ENCODE measurements at places on chromosomes 11 and 22.

DNA sequence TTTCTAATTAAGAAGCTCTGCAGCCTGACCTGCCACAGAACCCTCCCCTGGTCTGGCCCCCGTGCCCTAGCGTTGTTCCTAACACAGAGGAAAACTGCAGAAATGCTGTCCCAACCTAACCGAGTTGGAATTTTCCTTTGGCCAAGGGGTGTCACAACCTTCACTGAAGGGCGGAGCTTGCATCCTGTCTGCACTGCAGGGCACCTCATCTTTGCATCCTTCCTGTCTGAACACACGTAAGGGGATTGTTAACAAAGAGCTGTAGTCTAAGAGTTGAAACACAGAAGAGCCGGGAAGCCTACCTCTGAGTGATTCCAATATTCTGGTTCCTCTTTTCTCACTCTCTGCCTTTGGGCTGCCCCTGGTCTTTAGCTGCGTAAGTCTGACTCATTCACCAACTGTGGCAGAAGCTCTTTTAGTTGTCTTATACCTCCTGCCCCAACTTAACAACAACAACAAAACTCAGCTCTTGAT lies 1.6 kb downstream of the DIXDC1 start:
- DNase-seq: peak; percentile 71

DNA sequence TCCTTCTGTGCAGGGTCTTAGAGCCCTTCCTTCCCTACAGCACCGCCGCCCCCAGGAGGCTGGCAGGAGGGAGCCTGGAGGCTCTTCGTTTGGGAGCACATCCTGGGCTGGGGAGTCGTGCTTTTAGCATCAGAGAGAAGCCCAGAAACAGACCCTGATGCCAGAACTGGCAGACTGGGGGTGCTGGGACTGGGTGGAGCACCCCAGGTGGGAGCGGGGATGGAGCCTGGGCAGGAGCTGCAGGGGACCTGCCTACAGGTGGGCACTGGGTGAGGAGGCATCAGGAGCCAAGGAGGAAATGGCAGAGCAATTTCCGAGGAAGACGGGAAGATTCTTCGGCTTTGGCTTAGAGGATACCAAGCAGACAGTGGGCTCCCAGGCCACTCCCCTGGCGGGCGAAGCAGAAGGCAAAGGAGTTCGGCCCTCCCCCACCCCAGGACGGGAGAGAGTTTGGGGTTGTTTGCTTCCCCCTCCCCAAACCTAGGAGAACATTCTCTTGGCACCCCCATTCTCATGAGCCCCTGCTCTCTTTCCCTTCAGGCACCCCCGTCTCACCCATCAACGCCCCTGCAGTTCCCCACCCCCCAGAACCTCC lies 1.1 kb downstream of the SYT7 start:
- DNase-seq: no peak

GRCh38 chr22:39654131-39654926 lies 83.8 kb downstream of the CACNA1I start:
- DNase-seq: no peak

DNA sequence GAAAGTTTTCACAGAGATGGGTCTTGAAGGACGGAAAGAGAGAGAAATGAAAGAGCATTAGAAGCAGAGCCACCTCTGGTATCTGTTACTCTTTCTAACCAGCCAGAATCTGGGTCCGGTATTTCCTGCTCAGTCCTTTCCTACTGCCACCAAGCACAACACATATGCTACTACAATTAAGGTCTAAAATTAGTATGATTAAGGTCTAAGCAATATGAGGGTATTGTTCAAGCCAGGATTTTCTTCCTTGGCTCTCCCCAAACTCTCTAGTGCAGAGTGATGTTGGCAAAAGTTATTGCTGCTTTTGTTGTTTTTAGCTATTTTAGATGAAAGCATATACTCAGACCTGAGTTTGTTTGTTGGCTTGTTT lies 59.2 kb upstream of the EED start:
- no peak for DNase-seq

DNA sequence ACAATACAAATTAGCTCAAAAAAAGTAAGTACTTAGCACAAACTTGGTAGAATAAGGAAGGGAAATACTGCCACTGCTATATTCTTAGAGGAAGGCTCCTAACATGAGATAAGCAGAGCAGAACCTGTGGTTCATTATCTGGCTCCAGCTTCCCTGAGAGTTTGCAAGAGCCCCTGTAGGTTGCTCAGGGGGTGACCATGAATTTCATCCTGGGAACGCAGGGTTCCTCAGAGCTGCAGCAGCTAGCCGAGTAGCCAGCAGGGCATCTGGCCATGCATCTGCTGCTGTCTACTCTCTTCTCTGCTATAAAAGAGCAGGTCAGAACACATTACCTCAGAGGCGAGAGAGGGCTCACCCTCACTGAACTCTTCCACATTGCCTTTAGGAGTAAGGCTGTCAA lies 67.3 kb downstream of the TRPC6 start:
- no peak for DNase-seq

DNA sequence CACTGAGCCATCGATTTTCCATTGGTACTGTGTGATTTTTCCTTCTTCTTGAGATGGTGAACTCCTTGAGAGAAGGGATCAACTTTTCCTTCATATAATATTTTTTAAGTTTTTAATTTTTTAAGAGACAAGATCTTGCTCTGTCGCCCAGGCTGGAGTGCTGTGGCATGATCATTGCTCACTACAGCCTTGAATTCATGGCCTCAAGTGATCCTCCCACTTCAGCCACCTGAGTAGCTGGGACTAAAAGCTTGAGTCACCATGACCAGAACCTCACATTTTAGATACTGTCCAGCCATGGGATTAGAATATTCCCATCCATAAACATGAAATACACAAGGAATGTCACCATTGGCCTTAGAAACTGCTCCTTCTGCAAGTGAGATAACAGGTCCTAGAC lies 66.9 kb upstream of the CHRM4 start:
- DNase-seq: no peak

- no peak for DNase-seq
Measured at GRCh38 chr11:130766650-130767565, 149.4 kb downstream of the SNX19 start.

- no peak for DNase-seq
Measured at GRCh38 chr11:116930586-116930985, 93.2 kb upstream of the APOA1 start.

- no peak for DNase-seq
Measured at GRCh38 chr11:14543260-14543659, 23.1 kb upstream of the PSMA1 start.

DNA sequence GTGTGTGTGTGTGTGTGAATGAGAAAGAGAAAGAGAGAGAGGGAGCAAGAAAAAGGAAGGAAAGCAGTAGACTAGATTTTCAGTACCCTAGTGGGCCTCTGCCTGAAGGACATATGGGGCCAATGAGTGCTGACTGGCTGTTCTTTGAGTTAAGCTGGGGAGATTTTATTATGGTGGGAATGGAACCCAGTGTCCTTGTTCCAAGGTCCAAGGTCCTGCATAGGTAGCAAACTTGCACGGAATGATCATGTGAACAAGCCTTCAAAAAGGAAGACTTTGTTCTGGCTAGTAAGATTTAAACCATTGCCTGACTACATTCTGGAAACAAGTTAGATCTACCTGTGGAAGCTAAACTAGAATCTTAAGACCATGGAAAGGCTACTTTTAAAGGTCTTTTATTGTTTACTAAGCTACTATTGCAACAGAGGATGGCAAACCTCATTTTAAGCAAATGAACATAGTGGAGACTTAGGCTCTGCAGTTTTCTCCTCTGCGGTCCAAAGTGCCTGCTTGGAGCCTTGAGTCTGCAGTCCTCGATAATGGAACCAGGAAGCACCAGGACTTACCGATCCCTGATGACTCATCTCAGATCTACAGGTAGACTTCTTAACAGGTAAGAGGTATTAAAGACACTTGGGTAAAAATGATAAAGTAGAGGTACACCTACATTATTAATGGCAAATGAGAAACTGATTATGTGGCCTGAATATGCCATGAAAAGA lies 10.2 kb upstream of the GRAMD1B start:
- no peak for DNase-seq

GRCh38 chr22:35862697-35863096 lies 145.0 kb downstream of the APOL5 start:
- DNase-seq: no peak

DNA sequence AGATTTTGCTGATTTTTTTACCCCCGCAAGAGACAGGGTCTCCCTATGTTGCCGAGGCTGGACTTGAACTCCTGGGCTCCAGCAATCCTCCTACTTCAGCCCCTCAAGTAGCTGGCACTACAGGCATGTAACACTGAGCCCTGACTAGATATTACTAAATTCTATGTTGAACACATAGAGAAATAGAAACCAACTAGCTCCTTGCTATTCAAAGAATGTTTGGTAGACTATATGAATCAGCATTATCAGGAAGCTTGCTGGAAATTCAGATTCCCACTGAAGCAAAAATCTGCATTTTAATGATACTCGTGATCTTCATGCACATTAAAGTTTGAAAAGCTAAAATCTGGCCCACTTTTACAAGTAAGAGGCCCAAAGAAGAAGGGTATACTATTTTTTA lies 11.9 kb downstream of the TMEM41B start:
- no peak for DNase-seq

GRCh38 chr11:92850296-92850826 lies 119.1 kb upstream of the MTNR1B start:
- no peak for DNase-seq

DNA sequence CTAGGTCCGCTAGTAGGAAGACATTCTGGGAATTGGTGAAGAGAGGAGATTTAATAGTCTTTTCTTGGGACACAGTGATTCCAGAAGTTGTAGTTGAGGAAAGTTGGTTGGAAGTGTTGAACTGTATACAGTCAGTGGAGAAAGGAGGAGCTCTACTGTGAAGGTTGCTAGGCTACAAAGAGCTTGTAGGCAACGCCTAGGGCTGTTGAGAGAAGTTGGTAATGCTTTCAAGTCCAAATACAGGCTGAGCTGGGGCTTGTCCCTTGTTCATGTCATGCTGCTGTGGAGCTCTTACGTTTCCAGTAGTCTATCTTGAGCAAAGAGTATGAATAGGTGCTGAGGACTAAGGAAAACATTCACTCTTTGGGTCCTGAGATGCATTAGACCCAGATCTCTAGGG lies 1.1 kb downstream of the TBCEL start:
- peak; percentile 22 for DNase-seq

GRCh38 chr22:19110646-19111045 lies 11.6 kb downstream of the DGCR2 start:
- DNase-seq: no peak

- DNase-seq: no peak
Measured at GRCh38 chr22:50224071-50224470, 20.8 kb downstream of the TUBGCP6 start.

GRCh38 chr11:60175860-60176275 lies 7.0 kb downstream of the MS4A6A start:
- DNase-seq: no peak

- no peak for DNase-seq
Measured at GRCh38 chr22:19048531-19048930, 73.7 kb downstream of the DGCR2 start.

DNA sequence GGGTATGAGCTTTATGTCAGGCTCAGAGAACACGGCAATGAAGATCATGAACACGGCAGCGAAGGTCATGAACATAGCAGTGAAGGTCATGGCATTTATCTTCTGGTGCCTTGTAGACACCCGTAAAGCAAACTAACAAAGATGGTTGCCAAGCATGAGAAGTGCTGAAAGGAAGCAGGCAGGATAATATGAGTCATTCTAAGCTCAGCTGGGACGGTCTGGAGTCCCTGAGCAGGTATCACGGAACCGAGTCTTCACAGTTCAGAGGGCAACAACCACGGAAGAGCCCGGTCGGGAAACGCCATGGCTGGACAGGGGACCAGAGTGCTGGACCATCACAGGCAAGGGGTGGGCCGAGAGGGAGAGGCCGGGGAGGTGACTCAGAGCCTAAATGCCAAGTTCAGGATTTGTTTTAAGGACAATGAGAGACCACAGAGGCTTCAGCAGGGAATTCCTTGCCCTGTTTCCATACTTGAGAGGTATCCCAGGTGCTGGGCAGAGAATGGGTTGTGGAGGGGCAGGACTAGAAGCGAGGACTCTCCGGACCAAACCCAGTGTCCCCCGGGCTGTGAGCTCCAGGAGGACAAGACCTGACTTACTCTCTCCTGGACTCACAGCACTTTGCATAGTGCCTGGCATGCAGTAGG lies 13.1 kb upstream of the MS4A10 start:
- peak; percentile 18 for DNase-seq

GRCh38 chr11:27717377-27717776 lies 17.1 kb upstream of the BDNF start:
- DNase-seq: peak; percentile 57

DNA sequence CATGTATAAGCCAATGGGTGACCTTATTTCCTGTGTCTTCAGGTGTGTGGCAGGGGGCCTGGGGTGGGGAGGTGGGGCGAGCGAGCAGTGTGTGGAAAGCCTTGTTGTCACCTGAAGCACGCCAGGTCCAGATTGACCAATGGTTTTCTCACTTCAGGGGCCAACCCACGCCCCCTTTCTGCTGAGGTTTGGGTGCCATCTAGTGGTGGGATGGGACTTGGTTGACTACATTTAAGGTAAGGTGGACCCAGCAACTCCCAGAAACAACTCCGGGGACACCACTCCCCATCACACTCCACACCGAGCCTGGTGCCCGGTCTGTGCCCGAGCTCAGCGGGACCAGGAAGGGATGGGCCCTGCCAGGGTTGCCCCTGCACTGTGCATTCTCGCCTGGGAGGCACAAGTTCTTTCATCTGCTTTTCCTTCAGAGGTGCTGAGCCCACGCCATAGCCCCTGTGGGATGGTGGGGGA lies 40.0 kb downstream of the TPCN2 start:
- DNase-seq: peak; percentile 69

- no peak for DNase-seq
Measured at GRCh38 chr11:81345609-81346008, 1388.1 kb downstream of the FAM181B start.

DNA sequence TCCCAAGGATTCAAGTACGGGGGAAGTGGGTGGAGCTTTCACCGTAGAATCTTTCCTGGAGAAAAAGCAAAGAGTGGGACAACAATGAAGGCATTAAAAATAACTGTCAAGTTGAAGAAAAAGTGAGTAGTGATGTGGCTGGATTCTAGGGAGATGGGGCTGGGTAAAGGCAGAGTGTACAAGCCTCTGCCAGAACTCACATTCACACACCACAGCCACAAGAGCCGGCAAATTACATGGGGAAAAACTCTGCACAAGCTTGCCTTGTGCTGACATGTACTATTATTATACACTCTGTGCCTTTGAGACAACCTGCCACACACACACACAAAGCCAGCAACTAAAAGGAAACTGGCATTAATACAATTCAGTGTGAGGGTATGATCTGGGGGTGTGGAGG lies 182.6 kb downstream of the LARGE1 start:
- no peak for DNase-seq

GRCh38 chr22:22235558-22235957 lies 9.0 kb upstream of the VPREB1 start:
- peak; percentile 24 for DNase-seq
